Retina (tissue), 1 donor: ENCODE measurements at places on chromosomes 5 and 9.

DNA sequence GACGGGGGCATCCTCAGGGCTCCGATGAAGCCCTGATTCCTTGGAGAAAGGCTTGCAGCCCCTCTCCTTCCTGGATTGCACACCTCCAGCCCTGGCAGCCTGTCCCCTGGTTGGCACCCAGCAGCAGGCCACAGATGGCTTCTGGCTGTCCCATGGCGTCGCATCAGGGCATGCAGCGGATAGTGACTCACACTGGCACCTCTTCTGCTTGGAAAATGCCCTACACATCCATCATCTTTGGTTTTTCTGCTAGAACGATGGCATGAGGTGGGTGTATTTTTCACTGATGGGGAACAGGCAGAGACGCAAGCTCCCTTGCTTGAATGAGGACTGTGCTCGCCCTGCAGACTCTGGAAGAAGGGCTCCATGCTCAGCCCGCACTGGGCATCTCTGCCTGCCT lies 23.2 kb upstream of the IER5L start:
- DNase-seq: no peak

- DNase-seq: no peak
Observed at GRCh38 chr5:66538126-66538525, 58.1 kb upstream of the MAST4 start.

DNA sequence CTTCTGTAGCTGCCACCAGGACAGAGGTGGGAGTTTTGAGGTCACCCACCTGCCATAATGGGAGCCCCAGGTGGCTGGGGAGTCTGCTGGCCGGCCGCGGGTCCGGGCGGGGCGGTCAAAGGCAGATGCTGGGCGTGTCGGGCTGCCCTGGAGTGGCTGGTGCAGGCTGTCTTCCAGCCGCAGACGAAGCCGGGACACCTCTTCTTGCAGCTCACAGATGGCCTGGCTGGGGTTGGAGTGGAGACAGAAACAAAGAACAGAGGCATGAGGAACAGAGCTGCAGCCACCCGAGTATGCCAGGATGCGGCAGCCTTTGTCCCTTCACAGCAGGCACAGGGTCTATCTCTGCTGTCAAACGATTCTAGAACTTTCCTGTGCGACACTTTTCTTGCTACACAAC lies 18.0 kb downstream of the ORM2 start:
- no peak for DNase-seq

DNA sequence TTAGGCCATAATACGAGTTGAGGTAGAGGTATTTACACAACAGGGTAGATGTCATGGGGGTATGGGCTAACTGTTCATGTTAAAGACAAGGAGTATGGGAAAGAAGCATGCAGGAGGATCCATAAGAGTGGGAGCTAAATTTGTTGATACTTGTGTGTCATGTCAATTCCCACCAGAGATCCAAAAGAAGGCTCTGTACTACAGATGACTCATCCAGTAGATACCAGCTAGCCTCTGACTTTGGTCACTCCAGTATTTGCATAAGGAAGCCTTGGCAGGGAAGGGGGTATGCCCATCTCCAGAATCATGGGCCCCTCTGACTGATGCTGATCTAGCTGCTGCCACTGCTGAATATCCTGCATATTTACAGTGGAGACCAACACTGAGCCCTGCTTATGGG lies 743.7 kb upstream of the GRAMD2B start:
- no peak for DNase-seq

DNA sequence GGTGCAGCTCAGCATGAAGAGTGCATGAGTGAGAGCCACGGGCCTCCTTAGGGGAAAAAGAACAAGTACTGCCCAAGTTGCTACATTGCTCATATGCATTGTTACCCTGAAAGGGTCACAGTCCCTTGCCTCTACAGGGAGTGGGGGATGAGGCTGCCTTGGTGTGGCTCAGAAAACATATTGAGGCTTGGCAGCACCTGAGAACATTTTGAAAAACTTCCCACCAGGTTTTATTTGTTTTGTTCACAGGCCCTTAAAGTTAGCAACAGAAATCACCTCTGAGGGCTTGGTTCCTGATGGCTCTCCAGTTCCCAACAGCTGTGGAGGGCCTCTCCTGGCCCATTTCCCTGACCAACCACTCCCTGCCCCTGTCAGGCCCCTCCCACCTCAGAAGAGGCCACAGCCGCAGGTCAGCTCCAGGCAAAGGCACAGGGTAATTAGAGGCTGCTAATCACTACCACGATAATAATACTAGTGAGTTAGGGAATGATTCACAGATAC lies 90.7 kb upstream of the ADRA1B start:
- DNase-seq: no peak

- no peak for DNase-seq
Observed at GRCh38 chr9:99147177-99147576, 42.3 kb downstream of the TGFBR1 start.

DNA sequence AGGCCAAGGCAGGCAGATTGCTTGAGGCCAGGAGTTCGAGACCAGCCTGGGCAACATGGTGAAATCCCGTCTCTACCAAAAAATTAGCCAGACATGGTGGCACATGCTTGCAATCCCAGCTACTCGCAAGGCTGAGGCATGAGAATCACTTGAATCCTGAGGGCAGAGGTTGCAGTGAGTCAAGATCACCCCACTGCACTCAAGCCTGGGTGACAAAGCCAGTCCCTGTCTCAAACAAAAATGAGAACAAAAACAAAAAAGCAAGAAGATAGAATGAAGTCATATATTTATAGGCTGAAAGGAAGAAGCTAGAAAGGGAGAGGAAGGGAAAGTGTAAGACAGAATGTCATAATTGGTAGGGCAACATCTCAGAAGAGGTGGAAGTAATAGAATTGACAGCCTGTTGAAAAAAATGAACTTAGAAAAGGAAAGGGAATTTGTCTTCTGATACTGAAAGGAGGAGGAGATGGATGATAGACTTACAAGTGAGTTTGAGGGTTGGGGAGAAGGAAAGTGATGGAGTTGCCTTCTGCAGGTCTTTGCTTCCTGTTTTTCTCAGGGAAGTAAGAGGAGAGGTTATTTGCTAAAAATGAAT lies 32.2 kb downstream of the CARD6 start:
- no peak for DNase-seq

DNA sequence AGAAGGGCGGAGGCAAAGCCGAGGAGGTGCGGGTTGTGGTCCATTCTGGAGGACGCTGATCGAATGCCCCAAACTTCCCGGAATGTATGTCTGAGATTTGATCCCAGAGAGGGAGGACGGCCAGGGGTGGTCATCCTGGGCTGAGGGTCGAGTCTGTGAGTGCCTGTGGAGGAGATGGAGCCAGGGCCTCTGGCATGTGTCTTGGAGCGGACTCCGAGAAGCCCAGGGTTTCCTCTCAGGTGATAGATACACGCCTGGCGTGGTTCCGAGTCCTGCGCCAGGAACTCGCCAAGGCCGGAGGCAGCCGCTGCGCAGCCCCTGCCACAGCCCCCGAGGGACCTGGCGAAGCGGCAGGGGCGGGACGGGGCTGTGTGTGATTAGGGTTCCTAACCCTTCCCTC lies 363 bp downstream of the ZNF454 start:
- no peak for DNase-seq

DNA sequence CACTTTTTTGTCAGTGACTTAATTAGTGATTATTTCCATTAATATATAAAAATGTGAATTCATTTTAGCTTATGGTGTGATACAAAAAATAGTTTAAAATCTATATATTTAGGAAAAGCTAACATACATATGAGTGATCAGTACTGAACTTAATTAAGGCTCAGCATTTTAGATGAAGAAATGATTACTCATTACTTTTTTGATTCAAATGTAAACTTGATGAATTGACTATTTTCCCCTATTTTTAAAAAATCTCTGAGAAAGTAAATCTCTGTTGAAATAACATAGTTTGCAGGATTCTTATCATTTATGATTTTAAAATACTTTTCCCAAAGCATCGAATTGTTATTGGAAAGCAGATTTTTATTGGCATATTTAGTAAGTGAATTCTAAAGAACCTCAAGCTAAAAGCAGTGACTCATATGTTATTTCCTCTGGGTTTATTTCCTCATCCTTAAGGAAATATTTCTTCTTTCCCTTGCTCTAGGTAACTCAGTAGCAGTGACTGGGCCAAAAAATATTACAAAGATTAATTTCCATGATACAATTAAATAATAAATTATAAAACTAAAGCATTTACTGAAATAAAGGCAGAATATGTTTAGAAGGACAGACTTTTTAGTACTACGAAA lies 290.6 kb downstream of the FER start:
- no peak for DNase-seq
